ENCODE measurements at places on chromosomes 1 and 21.

- DNase-seq: no peak
These were observed 160.8 kb upstream of the SGIP1 start for GRCh38 chr1:66373157-66373591.

DNA sequence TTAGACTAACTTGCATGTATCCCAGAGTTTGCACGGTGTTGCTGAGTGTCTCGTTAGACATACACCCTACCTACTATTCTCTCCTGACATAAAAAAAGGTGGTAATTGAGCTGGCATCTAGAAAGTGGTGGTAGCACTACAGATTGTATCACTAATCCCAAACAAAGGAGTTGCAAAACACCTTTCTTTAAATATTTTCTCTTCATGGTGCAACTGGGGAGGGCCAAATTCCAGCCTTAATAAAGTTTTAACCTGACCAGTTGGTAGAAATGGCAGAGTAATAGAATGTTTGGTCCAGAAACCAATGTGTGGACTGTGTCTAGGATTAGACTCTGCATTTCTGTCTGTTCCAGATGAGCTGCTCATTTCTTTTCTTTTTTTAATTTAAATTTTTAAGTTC, 40.0 kb downstream of the NFIA start:
- no peak for DNase-seq

DNA sequence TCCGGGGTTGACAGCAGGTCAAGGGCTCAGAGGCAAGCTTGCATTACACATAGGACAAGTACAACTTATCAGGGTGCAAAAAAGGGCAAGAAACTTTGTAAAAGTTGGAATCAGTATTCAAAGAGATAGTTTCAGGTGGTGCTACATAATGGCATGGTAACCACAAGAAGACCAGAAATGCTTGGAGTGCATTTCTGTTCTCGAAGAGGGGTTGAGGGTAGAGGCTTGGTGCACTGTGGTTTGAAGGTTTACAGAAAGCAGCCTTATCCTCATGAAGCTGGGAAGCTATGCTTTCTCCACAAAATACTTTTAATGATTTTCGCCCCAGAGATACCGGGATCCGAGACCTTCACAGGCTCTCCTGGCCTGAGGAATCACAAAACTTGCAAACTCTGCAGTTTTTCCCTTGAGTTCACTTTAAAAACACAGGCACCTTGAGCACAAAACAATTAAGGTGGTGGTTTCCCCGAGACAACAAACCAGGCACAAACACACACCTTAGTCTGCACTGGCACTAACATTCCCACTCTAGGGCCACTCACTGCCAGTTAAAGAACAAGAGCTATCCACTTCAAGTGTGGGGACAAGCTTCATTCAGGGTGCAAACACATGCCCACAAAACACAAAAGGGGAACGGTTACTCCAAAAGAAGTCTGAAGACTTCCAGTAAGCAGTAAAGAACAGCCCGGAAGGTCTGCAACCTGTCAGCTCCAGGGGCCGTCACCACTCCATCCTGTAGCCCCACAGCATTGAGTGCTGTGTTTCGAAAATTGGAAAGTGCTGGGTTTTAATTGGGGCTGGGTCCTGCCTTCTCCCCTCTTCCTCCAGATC, 29.8 kb upstream of the NFIA start:
- DNase-seq: no peak

DNA sequence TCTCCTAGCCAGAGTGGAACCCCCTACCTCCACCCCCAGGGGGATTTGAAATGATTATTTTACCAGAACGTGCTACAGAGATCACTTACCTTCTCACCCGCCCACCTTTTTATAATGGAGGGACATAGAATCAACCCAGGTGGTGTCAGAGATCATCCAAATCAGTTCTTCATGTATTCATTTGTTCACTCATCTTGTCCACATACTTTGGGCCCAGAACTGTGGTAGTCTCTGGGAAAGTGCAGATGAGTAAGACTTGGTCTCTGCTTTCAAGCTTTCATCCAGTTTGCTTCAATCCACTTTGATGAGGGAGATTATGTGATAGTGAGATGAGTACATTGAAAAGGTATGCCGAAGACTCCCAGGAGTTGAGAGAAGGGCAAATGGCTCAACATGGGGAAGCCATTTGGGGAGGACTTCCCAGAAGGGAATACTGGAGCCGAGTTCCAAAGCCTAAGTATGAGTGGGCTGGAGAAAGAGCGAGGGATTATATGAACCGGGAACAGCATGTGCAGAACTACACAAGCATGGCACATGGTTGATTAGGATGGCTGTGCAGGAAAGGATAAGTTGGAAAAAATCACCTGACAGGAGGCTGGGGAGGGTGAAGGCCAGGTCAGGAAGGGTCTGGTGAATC, 1.9 kb downstream of the FGGY start:
- DNase-seq: no peak

DNA sequence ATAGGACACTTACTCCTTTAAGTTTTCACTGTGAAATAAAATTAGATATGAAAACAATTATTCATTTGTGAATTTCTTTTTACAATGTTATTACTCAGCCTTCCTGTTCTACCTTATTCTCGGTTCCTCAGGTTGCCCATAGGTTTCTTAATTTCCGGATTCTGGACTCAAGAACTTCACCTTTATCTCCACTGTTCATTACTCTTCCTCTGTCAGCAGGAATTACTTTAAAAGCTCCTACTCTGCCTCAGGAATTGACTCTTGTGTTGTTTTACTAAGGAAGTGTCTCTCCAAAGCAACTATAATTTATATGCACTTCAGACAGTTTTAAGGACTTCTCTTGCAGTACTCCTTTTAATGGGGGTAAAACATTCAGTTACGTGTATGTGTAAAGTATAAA, 123.8 kb downstream of the OSBPL9 start:
- DNase-seq: no peak

- no peak for DNase-seq
These were observed 17.4 kb downstream of the BMP8A start for GRCh38 chr1:39508857-39509305.

DNA sequence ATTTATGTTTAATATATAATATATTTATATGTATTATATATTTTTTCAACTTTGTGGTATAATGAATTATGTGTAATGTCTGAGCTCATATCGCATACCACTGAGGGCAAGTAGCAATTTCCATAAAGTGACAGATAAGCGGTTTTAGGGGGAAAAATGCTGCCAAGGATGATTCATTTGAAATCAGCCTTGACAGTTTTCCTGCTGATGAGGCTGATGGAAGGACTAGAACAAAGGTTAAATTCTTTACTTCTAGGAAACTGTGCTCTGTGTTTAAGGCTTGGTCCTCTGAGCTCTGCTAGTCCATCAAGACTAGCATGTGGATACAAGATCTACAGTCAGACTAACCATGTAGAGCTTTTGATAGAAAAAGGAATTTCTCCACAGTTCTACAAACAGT, 19.3 kb upstream of the DDAH1 start:
- DNase-seq: no peak

DNA sequence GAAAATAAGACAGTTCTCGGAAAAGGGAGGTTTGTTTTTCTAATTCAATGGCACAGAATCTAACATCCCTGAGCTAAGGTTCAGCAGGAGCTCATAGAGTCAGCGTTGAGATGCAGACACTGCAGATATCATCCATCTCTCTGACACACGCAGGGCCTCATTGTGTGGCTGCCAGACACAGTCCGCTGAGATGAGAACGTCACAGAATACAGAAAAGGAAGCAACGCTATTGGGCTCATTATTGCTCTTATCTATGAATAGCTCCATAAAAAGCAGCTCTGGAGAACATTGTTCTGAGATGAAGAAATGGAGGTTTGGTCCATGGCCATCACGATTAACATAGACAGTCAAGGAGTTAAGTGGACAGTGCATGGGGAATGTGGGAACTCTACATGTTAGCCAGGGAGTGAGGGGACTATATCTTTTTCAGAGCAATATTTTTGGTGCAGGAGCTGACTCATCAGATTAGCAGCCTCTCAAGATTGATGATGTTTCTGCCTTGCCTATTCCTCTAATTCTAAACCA, 771.6 kb upstream of the CXADR start:
- no peak for DNase-seq

GRCh38 chr1:158821723-158822122, 9.4 kb upstream of the MNDA start:
- DNase-seq: no peak

DNA sequence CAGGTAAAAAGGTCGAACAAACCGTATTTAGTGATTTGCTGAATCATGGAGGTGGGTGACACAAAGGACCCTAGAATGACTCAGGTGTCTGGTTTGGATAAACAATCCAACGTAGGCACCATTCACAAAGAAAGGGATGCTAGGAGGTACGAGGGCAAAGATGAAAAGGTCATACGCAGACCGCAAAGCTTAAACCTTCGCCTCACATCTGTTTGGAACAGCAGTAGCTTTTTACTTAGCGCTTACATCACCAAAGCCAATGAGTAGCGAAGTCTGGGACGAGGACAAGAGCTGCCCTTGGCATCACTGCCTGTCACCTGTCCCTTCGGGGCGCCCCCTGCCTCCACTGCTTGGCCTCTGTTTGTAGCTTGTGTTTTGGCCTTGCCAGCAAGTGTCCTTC, 350.2 kb downstream of the SMYD3 start:
- no peak for DNase-seq

DNA sequence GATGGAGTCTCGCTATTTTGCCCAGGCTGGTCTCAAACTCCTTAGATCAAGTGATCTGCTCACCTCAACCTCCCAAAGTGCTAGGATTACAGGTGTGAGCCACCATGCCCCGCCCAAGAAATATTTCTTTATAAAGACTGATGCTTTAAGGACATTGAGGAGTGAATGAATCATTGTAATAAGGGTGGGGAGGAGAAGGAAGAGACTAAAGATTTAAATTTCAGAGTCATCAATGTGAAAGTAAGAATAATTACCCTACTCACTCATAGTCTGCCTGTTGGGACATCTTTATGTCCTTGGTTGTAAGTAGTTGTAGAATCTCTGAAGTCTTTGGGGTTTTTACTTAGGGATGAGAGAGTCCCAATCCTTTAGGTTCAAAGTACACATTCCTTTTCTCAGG, 7.3 kb downstream of the KDM1A start:
- DNase-seq: no peak

- DNase-seq: no peak
These were observed 4.2 kb upstream of the C1orf141 start for GRCh38 chr1:67138813-67139499.

- DNase-seq: no peak
These were observed 459.4 kb downstream of the NPHP4 start for GRCh38 chr1:5532811-5533210.

Data from activated CD4-positive, alpha-beta T cell treated with anti-CD3 and anti-CD28 coated beads for 48 hours (primary cell).